ENCODE measurements at places on chromosomes 13 and 19. TPM values are rescaled to one million over a fixed set of nuclear protein-coding genes. Genes with fewer than 3 reads are reported as not detected.

Gene FOSB
- polyA plus RNA-seq: 128 TPM

Gene PPP1R13L
- polyA plus RNA-seq: 28.1 TPM

Gene KCTD4
- 0.04 TPM for polyA plus RNA-seq

Gene IGFL2
- not detected for polyA plus RNA-seq

Gene KASH5
- polyA plus RNA-seq: not detected

Gene CEACAM3
- not detected for polyA plus RNA-seq

Gene OR7E24
- not detected for polyA plus RNA-seq

Gene HSPH1
- polyA plus RNA-seq: 26.0 TPM

- DNase-seq: no peak
Measured at GRCh38 chr13:30147421-30147820, 159.9 kb downstream of the KATNAL1 start.

DNA sequence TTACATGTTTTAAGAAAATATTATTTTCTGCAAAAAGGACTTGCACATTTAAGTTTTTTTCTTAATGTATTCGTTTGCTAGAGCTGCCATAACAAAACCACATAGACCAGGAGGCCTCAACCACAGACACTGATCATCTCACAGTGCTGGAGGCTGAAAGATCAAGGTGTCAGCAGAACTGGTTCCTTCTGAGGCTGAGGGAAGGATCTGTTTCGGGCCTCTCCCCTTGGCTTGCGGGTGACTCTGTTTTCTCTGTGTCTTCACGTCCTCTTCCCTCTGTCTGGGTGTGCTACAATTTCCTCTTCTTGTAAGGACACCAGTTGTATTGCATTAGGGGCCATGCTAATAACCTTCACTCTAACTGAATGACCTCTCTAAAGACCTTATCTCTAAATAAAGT, 364.2 kb downstream of the IRS2 start:
- no peak for DNase-seq

DNA sequence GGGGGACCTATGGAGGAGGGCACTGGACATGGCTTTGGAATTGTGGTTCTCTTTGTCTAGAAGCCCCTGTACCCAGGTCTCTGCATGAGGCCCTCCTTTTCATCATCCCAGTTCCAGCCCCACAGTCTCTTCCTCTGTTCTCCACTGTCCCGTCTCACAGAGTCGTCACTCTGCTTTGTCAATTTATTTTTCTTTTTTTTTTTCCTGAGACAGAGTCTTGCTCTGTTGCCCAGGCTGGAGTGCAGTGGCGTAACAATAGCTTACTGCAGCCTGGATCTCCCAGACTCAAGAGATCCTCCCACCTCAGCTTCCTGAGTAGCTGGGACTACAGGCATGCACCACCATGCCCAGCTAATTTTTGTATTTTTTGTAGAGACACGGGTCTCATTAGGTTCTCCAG, 619 bp upstream of the EXOC3L2 start:
- no peak for DNase-seq

DNA sequence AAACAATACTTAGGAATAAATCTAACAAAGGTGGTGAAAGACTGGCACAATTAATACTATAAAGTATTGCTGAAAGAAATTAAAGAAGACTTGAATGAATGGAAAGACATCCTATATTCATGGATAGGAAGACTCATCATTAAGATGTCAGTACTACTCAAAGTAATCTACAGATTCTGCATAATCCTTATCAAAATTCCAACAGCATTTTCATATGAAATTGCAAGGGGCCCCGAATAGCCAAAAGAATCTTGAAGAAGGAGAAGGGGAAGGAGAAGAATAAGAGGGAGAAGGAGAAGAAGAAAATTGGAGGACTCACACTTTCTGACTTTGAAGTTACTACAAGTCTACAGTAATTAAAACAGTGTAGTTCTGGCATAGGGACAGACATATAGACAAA, 25.6 kb upstream of the LRP3 start:
- no peak for DNase-seq

DNA sequence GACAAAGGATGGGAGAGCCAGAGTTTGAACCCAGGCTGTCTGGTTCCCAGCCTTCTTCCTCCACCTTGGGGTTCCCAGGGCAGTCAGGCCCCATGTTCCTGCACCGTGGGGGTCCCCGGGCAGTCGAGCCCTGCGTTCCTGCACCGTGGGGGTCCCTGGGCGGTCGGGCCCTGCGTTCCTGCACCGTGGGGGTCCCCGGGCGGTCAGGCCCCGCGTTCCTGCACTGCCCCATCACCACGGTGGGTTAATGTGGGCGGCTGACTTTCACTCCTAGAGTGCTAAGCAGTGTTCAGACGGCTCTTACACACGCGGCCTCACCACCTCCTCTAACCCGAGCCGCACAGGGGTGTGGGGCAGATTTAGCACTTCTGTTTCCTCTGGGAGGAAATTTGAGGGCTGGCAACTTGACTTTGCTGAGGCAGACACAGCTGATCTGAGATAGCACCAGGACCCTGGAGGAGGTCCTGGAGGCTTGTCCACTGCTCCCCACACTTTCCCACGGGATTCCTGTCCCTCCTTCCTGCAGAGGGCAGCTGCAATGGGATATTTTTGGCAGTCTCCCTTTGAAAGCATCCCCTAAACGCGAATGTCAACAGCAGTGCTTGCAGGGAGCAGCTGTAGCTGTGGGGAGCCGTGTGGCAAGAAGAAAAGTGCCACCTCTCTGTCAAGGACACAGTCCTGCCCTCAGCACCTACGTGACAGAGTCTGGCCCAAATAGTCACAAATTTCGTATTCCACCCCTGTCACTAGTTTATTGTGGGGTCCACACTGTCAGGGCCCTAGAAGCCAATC, 239.4 kb downstream of the TEX29 start:
- no peak for DNase-seq

DNA sequence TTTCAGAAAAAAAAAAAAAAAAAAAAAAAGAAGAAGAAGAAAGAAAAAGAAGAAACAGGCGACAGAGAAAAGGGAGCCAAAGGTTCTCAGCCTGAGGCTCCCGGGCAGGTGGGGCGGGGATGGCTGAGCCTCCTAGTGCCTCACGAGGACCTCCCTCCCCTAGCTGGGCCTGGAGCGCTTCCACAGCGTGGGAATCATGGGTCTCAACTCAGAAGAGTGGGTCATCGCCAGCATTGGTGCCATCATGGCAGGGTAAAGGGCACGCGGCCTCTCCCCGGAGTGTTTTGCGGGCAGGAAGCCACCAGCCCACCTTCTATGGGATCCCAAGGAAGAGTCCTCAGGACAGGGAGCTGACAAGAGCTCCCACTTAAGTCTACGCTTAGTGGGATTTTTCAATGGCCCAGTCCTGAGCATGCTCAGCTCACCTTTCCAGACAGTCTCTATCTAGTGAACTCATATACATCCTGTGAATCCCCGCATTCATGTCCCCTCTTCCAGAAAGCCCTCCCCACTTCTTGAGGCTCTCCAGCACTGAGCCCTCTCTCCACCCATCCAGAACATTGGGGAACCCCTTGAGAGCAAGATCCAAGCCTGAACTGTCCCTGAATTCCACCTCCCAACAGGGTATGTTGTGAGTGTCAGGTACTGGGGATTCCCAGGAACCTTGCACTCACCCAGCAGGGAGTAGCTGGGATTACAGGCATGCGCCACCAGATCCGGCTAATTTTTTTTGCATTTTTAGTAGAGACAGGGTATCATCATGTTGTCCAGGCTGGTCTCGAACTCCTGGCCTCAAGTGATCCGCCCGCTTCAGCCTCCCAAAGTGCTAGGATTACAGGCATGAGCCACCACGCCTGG, 69.6 kb downstream of the ACSBG2 start:
- DNase-seq: no peak

DNA sequence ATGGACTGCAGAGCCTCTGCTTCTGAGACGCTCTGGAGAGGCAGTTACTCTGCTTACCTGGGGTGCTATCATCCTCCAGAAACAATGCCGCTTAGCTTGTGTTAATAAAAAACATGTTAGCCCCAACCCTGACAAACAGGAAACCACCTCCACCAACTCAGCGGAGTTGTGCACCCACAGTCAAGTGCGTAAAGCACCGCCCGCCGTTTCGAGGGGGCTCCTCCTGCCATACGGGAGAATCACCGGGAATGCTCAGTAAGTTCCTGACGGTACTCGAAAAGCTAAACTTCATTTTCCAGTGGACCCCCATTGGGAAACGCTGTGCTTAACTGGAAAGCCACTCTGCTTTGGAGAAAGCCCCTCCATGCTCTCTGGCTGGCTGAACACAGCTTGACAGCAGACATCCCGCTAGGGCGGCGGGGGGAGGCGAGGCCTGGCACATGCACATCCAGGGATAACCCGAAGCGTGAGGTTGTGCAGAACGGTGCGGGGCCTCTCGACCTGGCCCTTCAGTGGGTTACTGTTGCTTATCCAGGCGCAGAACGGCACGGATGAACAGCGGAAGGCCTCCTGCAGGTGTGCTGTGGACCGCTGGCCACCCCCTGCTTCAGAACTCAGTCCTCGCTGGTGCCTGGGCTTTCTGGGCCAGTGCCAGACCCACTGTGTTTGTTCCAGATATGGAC, 17.1 kb downstream of the GAS6 start:
- no peak for DNase-seq

- no peak for DNase-seq
Measured at GRCh38 chr19:4385291-4386040, 14.9 kb downstream of the SH3GL1 start.

- no peak for DNase-seq
Measured at GRCh38 chr13:111561091-111561781, 240.8 kb downstream of the TEX29 start.

- no peak for DNase-seq
Measured at GRCh38 chr13:42752731-42753130, 28.7 kb upstream of the FAM216B start.

- DNase-seq: no peak
Measured at GRCh38 chr19:47450478-47450877, 21.2 kb downstream of the SLC8A2 start.

DNA sequence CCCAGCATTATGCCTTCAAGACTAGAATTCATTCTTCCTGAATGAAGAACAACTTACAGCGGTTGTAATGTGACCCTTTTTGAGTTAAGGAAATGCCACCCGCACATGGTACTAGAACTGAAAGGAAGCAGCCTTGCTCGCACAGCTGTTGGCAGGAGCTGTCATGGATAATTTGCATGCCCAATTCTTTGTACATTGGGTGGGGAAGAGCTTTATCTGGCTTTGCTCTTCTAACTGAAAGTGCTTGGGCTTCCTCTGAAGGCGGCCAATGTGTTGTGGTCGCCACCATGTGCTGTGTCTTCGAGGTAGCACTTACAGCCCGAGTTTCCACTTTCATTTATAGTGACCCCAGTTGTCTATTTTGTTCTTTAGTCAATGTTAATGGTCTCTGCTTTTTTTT, 3.4 kb downstream of the CCNE1 start:
- DNase-seq: no peak

DNA sequence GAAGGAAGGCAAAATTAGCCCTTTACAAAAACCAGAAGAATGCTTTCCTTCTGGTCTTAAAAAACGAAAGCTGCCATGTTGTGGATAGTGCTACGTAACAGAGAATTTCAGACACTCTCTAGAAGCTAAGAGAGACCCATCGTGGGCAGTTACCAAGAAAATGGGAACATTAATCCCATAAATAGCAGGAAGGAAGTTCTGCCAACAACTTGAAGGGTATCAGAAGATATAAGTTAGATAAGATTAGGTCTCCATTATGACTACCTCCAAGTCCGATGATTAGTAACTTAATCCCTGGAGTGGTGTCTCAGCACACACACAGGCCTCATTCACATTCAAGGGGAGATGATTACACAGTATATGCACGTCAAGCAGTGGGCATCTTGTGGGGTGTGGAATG, 115.7 kb upstream of the TRPC4 start:
- DNase-seq: no peak

DNA sequence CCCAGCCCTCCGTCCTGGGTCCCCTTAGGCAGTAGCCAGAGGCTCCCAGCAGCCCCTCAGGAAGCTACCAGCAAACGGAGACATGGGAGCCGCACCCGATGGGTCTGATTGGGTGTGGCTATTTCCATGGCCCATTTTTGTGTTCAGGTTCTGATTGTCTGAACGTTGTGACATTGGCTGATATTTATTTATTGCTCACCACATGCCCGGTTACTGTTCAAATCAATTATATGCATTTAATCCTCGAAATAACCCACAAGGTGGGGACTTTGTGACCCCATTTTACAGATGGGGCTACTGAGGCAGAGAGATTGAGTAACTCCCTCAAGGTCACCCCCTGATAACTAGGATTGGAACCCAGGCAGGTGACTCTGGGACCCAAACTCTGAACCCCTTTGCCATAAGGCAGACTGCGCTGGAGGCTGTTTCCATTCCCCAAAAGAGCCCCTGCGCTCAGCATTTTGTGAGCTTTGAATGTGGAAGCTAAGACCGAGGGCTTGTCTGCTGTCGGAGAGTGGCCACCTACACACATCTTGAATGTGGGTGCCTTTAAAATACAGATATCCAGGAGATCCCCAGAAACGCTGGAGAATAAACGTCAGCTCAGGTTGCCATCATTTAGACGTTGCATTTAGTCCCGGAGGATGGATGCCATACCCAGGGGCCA, 13.6 kb upstream of the MCF2L start:
- DNase-seq: no peak

GRCh38 chr13:99614465-99614885, 113.2 kb downstream of the TM9SF2 start:
- no peak for DNase-seq

DNA sequence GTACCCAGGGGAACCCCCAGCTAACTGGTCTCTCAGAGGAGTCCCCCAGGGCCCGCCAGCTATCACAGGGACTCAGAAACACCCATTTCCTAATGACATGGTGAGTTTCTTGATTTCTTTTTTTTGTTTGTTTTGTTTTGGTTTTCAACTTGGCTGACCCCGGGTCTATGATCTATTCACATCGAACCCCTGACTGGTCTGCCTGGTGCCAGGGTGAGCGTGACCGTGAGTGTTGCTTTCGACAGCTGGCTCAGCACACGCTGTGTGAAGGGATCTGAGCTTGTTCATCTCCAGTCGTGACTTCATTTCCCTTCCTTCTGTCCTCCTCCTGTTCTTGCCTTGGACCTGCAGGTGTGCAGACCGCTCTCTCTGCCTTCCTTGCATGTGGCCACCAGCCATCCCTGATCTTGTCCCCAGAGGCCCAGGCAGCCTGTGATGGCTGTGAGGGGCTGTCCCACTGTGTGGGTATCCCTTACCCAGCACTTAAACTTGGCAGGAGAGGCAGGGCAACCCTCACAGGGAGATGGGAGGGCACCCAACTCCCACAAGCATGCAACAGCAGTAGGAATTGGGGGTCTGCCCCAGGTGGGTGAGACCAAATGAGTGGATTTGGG, 26.2 kb downstream of the TMEM161A start:
- DNase-seq: no peak
